CD4-positive, alpha-beta T cell treated with Interleukin-15 for 4 hours (primary cell): ENCODE measurements at places on chromosomes 6 and 20.

DNA sequence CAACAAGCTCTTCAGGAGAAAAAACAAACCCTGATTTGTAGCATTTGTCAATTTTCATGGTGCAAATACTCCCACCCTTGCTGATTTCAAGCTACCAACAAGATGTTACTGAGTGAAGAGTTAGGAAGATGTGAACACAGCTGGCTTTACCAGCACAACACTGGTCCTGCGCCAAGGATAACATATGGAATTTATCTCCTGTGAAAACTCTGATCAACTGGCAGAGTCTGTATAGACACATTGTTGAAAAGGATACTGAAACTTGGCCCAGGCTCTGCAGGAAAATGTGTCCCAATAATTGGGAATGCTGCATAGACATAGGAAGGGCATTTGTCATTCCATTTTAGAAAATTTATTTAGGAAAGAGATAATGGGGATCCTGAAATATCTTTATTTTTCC lies 29.0 kb downstream of the OTOR start:
- DNase-seq = no peak

- DNase-seq = no peak
Measured at GRCh38 chr6:106116125-106116832, 30.1 kb downstream of the PRDM1 start.

- DNase-seq = no peak
Measured at GRCh38 chr20:23188377-23189169, 102.4 kb upstream of the CD93 start.

DNA sequence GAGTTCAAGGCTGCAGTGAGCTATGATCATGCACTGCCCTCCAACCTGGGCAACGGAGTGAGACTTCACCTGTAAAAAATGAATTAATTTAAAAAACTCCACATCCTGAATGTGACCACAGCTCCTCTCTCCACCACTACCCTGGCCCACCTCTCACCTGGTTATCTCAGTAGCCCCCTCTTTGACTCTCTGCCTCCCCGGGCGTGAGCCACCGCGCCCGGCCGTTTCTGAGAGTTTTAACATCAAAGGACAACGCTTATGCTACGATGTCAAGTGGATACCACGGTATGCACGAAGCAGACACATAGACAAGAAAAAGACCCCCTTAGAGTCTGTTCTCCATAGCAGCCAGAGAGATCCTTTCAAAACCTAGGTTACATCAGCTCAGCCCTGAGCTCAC lies 48.7 kb downstream of the FGD2 start:
- no peak for DNase-seq

DNA sequence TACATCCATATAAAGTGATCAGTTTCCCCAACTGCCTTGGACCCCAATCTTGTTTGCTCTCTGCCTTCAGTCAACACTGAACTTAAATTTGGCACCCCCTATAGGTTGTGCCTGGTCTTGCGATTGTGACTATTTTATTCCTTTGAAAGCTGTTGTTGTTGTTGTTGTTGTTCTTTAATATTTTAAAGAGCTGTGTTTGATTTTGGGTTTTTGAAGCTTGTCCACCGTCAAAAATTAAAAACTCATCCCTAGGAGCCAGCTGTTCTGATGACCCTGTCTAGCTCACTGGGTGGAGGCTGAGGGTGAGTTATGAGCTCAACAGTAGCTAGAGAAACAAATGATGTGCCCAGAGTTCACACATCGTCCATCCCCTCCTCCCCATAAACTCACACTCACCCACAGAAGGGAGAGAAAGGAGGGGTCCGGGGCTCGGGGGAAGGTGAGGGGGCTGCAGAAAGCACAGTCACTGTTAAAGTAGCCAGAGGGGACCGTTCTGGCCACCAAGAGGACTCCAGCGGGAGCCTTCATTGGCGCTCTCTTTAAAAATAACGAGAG lies 4.0 kb downstream of the SIM1 start:
- no peak for DNase-seq

- DNase-seq = no peak
Measured at GRCh38 chr6:150936021-150936555, 70.6 kb downstream of the MTHFD1L start.

- DNase-seq = no peak
Measured at GRCh38 chr6:73640179-73640750, 13.5 kb downstream of the SLC17A5 start.

- no peak for DNase-seq
Measured at GRCh38 chr20:528923-529604, 14.5 kb downstream of the CSNK2A1 start.
